Natural killer cell (primary cell): ENCODE measurements at places on chromosomes 5 and 9. TPM values are rescaled to one million over a fixed set of nuclear protein-coding genes. Genes with fewer than 3 reads are reported as not detected.

DNA sequence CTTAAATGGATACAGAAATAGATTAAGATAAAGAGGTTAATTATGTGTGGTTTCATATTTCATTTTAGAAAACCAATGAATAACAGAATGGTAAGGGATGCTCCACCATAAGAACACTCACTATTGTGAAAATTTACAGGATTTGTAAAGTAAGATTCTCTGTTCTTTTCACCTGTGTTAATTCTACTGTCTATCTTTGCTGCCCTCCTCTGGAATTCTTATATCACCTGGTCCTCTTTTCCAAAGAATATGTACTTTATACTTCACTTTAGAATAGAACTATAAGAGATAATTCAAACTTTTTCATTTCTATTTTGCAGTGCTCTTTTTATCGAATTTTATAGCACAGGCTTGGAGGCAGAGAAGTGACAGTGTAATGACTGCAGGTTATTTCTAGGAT lies 213.4 kb downstream of the LURAP1L start:
- no peaks in the 10 kb centered on the region for H3K4me1 ChIP-seq
- H3K27me3 ChIP-seq: no peaks in the 10 kb centered on the region
- H3K27ac ChIP-seq: no peak overlapping the region
- DNase-seq: no peak
- H3K36me3 ChIP-seq: no peaks in the 10 kb centered on the region
- no peak overlapping the region for H3K4me3 ChIP-seq

DNA sequence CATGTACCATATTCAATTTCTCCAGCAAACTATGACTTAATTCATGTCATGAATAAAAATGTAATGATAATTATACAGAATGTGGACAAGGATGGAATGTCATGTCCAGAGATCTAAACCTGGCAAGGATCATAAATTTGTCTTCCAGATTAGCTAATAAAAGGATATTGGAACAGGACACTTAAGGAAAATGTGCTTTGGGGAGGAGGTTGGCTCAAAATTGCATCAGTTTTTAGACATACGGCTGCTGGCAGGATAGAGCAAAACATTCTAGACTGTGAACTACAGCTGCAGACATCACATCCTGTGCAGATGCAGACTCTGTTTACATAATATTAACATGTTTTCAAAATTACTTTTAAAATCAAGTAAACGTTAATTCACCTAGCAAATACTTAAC lies 248.4 kb downstream of the TLR4 start:
- no peak overlapping the region for H3K4me3 ChIP-seq
- no peak for DNase-seq
- H3K4me1 ChIP-seq: no peaks in the 10 kb centered on the region

- no peaks in the 10 kb centered on the region for H3K36me3 ChIP-seq
- no peak overlapping the region for H3K4me3 ChIP-seq
- DNase-seq: no peak
- no peak overlapping the region for H3K27ac ChIP-seq
- no peaks in the 10 kb centered on the region for H3K4me1 ChIP-seq
These were observed 191.9 kb downstream of the ATP10B start for GRCh38 chr5:160660132-160660531.

DNA sequence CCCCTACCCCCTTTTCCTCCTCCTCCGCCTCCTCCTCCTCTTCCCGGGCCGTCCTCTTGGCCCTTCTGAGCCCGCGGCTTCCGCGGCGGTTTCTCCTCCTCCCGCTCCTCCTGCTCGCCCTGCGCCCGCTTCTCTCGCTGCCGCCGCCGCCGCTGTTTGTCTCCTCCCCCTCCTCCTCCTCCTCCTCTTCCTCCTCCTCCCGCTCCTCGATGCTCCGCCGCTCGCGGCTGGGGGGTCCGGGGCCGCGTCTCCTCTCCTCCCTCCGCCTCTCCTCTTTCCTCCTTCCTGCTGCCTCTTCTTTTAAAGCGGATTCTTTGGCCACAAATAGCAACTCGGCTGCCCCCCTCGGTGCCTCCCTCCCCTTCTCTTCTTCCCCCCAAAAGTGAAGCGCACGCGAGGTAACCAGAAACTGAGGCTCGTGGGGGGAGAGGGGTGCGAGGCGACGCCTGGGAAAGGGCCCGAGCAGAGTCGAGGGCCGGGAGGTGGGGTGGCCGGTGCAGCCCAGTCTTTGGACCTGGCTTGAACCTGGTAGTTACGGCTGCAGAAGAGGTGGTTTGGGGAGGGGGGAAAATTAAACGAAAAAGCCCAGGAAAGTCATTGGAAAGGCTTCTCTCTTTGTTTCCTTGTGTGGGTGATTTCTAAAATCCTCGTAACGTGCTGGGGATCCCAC lies 1058.5 kb upstream of the DMAC1 start:
- peaks cover 12% of the 10 kb centered on the region for H3K4me1 ChIP-seq
- H3K27ac ChIP-seq: no peak overlapping the region
- no peak overlapping the region for H3K4me3 ChIP-seq

DNA sequence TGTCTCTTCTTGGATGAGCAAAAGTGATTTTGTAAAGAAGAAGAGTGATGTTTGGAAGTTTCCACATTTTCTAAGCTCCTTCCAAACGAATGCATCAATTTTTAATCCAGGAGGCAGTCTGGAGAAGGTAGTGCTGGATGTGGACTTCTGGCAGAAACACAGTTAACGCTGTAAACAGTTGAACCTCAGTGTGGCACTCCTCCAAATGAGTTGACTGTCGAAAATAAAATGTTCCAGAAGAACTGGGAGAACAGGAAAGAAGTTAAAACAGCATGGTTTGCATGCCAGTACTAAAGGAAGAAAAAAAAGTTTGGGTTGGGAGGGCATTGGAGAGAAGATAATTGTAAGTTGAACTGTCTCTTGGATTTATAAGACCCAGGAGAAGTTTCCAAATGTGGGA lies 6.5 kb downstream of the ZNF462 start:
- H3K4me3 ChIP-seq: no peak overlapping the region
- no peak overlapping the region for H3K27ac ChIP-seq
- no peaks in the 10 kb centered on the region for H3K36me3 ChIP-seq

GRCh38 chr9:6977761-6978160 lies 220.0 kb downstream of the KDM4C start:
- no peaks in the 10 kb centered on the region for H3K4me1 ChIP-seq
- H3K27ac ChIP-seq: no peak overlapping the region
- H3K36me3 ChIP-seq: peaks cover 11% of the 10 kb centered on the region
- no peaks in the 10 kb centered on the region for H3K27me3 ChIP-seq
- H3K4me3 ChIP-seq: no peak overlapping the region

DNA sequence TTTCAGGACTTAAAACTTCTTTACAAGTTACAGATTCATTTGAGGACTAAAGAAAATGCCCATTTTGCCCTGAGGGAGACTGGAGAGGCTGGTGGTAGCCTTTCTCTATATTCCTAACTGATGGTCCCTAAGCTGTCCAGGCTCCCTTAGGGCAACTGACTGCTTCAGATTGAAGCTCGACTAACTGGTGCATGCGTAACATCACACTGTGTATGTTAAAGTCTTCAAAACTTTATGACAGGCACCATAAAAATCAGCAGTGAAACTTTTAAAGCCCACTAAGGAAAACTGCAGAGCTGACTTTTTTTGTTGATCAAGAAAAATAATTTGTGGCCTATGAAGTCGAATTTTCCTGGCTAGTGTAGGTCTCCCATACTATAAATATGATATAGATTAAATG lies 233.0 kb upstream of the RPS23 start:
- no peaks in the 10 kb centered on the region for H3K4me1 ChIP-seq
- H3K27me3 ChIP-seq: no peaks in the 10 kb centered on the region
- DNase-seq: no peak
- no peak overlapping the region for H3K4me3 ChIP-seq

GRCh38 chr5:50962934-50963872 lies 296.8 kb downstream of the PARP8 start:
- H3K27me3 ChIP-seq: peaks cover 48% of the 10 kb centered on the region
- peak overlapping the region; percentile 24 for H3K4me3 ChIP-seq
- peak; percentile 72 for DNase-seq
- no peaks in the 10 kb centered on the region for H3K36me3 ChIP-seq
- H3K27ac ChIP-seq: no peak overlapping the region
- peaks cover 29% of the 10 kb centered on the region for H3K4me1 ChIP-seq

GRCh38 chr9:79012561-79012960 lies 559.2 kb upstream of the TLE4 start:
- no peaks in the 10 kb centered on the region for H3K4me1 ChIP-seq
- no peaks in the 10 kb centered on the region for H3K27me3 ChIP-seq
- no peak overlapping the region for H3K4me3 ChIP-seq
- no peak for DNase-seq
- H3K36me3 ChIP-seq: no peaks in the 10 kb centered on the region

DNA sequence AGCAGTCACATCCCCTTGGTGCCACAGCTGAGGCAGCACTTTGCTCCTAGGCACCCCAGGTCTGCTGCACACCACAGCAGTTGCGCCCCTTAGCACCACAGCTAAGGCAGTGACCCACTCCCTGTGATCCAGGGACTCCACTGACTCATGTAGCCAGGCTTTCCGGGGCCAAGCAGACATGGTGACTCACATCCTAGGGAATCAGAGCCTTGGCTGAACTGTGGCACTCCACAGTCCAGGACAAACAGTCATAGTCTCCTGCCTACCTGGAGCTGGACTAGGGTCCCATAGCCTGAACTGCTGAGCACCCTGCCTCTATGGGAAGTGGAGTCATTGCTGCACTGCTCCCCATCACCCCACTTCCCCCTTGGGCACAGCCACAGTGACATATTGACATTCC lies 338.7 kb downstream of the NPR3 start:
- H3K4me1 ChIP-seq: no peaks in the 10 kb centered on the region
- no peak overlapping the region for H3K4me3 ChIP-seq
- no peaks in the 10 kb centered on the region for H3K36me3 ChIP-seq
- no peak for DNase-seq

Gene PDCD1LG2
- 0.16 TPM for total RNA-seq

DNA sequence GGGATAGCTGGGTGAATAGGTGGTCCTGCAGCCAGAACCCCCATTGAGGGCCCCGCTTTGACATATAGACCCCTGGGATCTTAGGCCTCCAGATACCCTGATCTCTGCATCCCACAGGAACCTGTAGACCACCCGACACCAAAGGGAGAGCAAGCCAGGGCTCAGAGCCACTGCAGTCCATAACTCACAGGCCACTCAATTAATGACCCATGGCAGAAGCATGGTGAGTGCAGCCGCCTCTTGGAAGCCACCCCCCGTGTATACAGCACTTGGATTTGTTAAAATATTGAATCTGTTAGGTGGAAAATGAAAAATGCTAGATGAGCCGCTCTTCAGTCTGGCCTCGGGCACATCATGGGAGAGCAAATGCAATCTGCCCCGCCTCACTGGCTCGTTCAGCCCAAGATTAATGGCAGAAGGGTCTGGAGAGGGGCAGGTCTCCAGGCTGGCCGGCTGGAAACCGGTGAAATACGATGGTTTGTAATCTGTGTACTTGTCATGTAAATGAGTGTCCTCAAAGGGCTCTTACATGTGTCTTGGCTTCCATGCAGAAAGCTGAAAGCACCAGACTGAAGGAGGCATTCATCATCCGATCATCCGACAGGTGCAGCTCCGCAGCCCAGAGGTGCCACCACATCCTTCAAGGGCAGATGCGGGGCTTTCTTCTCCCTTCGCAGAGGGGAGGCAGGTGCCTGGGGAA lies 111.3 kb downstream of the OLFM1 start:
- H3K27me3 ChIP-seq: no peaks in the 10 kb centered on the region
- no peaks in the 10 kb centered on the region for H3K4me1 ChIP-seq
- no peak for DNase-seq
- no peaks in the 10 kb centered on the region for H3K36me3 ChIP-seq
- no peak overlapping the region for H3K4me3 ChIP-seq
- H3K27ac ChIP-seq: no peak overlapping the region

DNA sequence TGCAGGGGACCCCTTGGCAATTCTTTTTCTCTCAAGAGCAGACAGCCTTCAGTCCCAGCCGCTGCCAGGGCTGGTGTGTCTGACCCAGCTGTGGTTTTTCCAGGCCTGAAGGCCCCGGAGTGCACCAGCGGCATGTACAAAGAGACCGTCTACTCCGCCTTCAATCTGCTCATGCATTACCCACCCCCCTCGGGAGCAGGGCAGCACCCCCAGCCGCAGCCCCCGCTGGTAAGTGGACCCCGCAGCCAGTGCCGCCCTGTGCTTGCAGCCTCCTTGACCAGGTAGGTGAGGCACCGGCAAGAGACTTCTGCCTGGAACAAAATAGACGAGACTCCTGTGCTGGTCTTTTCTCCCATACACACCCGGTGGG lies 1.3 kb downstream of the TCF7 start:
- peak overlapping the region; percentile 76 for H3K27ac ChIP-seq
- H3K4me1 ChIP-seq: peaks cover 82% of the 10 kb centered on the region
- DNase-seq: no peak
- no peaks in the 10 kb centered on the region for H3K27me3 ChIP-seq

Gene GPR151
- total RNA-seq: not detected

DNA sequence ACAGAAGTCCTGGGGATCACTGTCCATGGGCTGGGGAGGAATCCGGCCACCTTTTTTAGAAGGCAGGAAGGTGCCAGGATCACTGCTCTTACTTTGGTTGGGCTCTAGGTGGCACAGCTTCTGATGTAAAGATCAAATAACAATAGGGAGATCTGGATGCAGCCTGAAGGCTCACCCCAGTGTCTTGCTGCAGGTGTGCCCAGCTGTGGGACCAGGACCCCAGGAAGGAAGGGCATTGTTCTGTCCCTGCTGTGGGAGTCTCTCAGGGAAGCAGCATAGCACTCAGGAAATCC lies 69.6 kb downstream of the DAB2IP start:
- no peak for DNase-seq
- H3K4me1 ChIP-seq: no peaks in the 10 kb centered on the region
- no peak overlapping the region for H3K4me3 ChIP-seq
- no peak overlapping the region for H3K27ac ChIP-seq
- H3K27me3 ChIP-seq: no peaks in the 10 kb centered on the region

DNA sequence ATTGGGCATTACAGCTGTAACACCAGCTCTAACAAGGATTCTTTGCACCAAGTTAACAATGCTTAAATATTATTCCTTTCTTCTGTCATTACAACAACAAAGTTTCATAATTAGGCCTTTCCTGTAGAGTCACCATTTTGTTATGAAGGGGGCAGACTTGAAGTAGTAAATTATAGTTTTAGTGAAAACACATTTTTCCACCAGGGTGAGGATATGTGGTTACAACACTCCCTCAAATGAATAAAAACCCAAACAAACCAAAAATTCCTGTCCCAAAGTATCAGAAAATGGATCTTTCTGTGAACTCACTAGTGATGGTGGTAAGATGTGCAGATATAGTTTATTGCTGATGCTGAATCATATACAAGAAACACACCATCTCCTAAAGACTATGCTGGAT lies 250.5 kb upstream of the TUT7 start:
- H3K27ac ChIP-seq: no peak overlapping the region
- no peak for DNase-seq
- H3K27me3 ChIP-seq: peaks cover 2% of the 10 kb centered on the region
- no peak overlapping the region for H3K4me3 ChIP-seq
- H3K36me3 ChIP-seq: no peaks in the 10 kb centered on the region

Gene TCF7
- 97.7 TPM for total RNA-seq

Gene TMEFF1
- total RNA-seq: not detected

- no peak for DNase-seq
- no peak overlapping the region for H3K27ac ChIP-seq
- H3K27me3 ChIP-seq: no peaks in the 10 kb centered on the region
- H3K4me1 ChIP-seq: no peaks in the 10 kb centered on the region
- no peak overlapping the region for H3K4me3 ChIP-seq
These were observed 243.5 kb downstream of the ENC1 start for GRCh38 chr5:74396913-74397622.
